Bronchial smooth muscle cell (primary cell): ENCODE measurements at places on chromosomes 4 and X. TPM values are rescaled to one million over a fixed set of nuclear protein-coding genes. Genes with fewer than 3 reads are reported as not detected.

MEPE gene
- not detected in 2 replicates for total RNA-seq

CXCL13 gene
- total RNA-seq, result not detected in 2 replicates

FATE1 gene
- total RNA-seq, result not detected in 2 replicates

SSX4 gene
- not detected in 2 replicates for total RNA-seq

DMP1 gene
- not detected in 2 replicates for total RNA-seq

TMPRSS11A gene
- total RNA-seq, result not detected in 2 replicates

ART3 gene
- 0.09 and 0.16 TPM in 2 replicates for total RNA-seq

ZNF518B gene
- 23.8 and 26.4 TPM in 2 replicates for total RNA-seq

NSUN7 gene
- total RNA-seq, result not detected in 2 replicates
